ENCODE measurements at places on chromosomes 3 and 15.

DNA sequence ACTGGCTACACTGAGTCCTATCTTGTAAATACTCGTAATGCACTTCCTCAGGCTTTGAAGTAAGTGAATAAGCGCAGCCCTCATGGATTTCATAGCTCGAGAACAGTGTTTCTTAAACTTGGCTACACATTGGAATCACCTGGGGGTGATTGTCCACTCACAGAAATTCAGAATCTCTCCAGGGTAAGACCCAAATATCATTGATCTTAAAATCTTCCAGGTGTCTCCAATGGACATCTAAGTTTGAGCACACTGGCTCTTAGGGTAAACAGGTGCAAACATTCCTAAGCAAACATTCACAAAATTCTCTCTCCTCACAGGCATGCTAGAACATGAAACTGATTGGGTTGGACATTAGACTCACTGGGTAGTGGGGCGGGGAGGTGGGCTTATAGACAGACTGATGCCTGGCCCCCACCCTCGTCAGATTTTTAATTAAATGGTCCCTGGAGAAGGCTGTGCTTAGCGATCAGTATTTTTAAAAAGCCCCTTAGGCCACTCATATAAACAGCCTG is 279.7 kb upstream of the TBL1XR1 start:
- DNase-seq = no peak

DNA sequence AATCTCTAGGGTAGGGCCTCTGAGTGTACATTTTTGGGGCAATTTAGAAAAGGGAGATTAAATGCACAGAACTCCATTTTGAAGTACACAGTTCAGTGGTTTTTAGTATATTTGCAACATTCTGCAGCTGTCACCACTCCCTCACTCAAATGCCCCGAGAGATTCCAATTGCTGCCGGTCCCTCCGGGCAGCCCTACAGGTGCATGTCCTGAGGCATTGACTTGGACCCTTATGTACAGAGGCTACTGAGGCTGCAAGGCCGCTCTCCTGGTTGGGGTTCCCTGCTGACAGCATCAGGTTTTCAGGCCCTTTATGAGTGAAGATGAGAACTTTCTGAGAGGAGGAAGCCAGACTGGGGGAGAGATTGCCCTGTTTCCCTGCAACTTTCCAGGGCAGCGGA is 39.6 kb downstream of the SMAD6 start:
- DNase-seq = no peak

GRCh38 chr3:54131890-54132289 is 9.5 kb downstream of the CACNA2D3 start:
- DNase-seq = no peak

DNA sequence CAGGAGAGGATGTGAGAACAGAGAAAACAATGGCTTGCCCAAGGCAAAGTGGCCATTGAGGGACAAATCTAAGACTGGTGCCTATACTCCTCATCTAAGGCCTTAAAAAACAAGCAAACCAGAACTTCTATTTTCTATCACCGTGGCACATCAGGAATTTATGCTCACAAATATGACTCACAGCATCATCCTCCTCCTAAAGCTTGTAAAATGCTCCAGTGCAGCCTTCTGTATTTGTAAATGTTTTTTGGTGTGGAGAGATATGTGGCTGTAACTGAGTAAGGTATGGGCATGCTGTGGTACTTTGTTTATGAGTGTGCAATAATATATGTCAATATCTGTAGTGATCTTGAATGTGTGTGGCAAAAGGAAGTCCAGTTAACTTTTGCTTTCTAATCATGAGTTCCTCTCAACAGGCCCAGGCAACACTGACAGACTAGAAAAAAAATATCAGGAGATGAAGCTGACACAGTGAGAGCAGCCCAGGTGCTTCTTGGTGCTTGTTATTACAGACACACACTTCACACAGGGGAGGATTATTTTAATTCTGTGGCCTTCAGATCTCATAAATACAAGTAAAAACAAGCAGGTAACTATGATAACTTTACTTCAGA is 60.3 kb downstream of the CTNNB1 start:
- no peak for DNase-seq

DNA sequence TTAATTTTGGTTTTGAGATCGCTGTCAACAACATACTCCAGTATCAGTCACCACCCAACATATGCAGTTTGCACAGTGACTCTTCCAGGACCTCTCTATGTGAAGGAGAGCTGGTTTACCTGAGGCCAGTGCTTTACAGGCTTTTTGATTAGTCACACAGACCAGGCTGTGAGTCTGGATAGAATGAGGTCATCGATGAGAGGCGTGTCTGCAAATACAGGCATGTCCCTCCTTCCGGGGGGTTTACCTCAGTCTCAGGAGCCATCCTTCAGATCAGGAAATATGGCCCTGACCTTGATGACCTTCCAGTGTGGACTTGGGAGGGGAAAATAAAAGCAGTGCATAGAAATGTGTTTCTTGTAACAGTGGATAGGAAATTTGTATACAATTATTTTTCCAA is 46.9 kb downstream of the KBTBD12 start:
- DNase-seq = no peak

DNA sequence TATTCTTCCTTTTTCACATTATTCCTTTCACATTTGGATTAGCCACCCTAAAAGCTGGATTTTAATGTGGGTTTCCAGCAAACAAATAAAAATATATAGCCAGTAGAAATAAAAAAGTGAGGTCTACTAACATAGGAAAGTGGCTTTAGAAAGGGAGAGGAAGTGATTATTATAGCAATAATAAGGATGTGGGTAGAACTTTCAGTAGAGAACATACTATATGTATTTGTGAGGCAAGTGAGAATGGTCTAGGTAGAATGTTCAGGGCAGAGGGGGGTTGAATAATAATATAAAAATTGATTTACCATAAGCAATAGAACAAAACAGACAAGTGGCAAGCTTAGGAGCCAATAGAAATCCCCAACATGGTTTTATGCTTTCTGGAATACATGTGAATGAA is 88.6 kb downstream of the NR1I2 start:
- DNase-seq = no peak

DNA sequence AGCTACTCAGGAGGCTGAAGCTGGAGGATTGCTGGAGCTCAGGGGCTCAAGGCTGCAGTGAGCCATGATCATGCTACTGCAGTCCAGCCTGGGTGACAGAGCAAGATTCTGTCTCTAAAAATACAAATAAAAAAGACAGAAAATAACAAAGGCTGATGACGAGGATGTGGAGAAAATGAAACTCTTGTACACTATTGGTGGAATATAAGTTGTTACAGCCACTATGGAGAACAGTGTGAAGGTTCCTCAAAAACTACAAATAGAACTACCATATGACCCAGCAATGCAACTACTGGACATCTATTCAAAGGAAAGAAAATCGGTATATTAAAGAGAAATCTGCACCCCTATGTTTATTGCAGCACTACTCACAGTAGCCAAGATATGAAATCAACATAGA is 526.7 kb upstream of the NAALADL2 start:
- DNase-seq = no peak

DNA sequence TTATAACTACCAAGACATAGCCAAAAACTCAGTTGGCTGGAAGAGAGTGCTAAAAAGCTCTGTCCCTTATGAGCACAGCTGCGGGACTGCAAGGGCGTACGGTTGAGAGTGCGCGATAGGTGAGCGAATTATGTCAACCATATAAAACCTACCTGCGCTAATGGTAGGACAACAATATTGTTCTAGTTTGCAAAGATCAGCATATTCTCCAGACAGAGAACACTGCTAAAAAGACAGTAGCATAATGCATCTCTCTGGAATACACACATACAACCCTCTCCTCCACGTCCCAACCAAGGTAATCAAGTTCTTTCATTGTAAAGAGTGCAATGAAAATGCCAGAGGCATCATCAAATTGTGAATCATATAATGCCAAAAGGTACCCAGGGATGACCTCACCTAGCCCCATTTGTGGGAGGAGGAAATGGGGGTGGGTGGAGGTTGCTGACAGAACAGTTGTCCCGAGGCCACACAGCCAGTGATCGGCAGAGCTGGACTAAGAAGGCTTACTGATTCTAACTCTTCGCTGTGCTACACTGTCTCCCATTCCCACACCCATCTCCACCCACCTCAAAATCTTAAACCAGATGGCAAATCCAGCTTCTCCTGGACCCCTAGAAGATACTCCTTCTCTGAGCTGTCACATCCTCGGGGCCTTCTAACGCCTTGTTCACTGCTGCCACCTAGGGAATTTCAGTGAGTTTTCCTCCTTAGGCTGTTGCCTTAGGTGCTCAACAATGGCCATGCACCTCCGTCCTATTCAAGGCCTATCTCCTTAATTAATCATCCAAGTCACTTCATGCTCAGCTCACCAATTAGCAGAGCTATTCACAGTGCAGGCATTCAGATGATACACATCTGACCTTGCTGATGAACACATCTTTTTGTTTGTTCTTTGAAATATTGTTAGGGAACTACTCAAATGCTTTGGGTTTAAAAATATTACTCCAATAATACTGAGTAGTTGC is 60.7 kb downstream of the RPL22L1 start:
- no peak for DNase-seq

- DNase-seq = no peak
Observed at GRCh38 chr3:126371096-126371705, 14.0 kb upstream of the KLF15 start.

GRCh38 chr3:53195602-53196574 is 34.9 kb downstream of the PRKCD start:
- DNase-seq = peak; percentile 52

Data from T-helper 17 cell (primary cell).